Stromal cell of bone marrow (primary cell): ENCODE measurements at places on chromosomes 7 and 10.

DNA sequence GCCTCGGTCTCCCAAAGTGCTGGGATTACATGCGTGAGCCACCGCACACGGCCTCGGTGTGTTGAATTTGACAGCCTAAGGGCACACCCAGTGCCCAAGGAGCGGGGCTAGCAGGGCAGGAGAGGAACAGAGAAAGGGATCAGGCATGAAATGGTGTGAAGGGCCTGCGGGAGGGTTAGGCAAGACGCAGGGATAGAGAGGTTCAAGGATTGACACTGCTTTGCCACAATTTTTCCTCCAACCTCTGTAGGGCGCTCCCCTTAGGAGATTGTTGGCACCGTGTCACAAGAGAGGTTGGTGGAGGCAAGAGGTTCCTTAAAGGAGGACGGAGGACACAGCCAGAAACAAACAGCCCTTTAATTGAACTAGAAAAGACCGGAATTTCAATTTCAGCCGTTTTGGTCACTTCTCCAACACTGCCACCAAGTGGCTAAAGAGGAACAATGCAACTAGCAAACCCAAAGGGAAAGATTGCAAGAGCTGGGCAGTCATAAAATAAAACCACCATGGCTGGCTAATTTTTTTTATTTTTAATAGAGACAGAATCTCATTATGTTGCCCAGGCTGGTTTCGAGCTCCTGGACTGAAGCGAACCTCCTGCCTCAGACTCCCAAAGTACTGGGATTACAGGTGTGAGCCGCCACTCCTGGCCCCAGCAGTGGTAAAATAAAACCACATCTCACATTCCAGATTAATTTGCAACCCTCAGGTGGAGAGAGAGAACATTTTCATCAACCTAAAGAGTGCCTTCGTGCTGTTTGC lies 6.9 kb upstream of the CREB3L2 start:
- peak; percentile 64 for DNase-seq

GRCh38 chr10:98457721-98458120 lies 11.0 kb upstream of the HPS1 start:
- no peak for DNase-seq

DNA sequence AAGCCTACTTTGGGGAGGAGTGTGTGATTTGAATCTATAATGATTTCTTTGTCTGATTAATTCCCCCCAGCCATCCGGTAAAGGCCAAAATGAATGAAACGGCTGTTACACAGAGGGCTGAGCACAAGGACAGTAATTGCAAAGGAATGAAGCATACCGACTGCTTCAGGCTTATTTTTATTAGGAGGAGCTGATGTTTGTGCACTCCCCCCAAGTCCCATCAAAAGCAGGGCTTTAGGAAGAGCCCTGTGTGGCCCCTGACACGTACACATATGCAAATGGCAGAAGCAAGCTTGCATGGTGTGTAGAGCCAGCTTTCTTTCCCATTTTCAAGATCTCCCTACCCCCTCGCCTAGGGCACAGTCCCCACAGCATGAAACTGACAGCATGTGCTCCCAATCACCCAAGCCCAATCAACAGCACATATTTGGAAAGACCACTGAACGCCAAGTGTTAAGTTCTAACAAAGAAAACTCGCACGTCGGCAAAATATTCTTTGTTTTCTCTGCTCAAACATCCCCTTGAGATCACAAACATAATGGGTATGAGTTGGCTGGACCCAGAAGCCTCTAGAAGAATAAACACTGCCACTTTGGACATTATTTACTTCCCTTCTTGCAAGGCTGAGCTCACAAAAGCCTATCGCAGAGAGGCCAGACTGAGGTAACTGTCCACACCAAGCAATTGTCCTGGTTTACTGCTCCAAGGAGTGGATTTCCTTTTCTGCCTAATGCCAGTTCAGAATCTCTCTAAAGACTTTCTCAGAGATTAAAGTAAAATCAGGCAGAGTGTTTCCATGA lies 143.0 kb downstream of the CUBN start:
- no peak for DNase-seq

GRCh38 chr7:44678101-44678470 lies 70.6 kb upstream of the ZMIZ2 start:
- DNase-seq: no peak

GRCh38 chr10:31704195-31704594 lies 224.4 kb downstream of the ARHGAP12 start:
- no peak for DNase-seq

DNA sequence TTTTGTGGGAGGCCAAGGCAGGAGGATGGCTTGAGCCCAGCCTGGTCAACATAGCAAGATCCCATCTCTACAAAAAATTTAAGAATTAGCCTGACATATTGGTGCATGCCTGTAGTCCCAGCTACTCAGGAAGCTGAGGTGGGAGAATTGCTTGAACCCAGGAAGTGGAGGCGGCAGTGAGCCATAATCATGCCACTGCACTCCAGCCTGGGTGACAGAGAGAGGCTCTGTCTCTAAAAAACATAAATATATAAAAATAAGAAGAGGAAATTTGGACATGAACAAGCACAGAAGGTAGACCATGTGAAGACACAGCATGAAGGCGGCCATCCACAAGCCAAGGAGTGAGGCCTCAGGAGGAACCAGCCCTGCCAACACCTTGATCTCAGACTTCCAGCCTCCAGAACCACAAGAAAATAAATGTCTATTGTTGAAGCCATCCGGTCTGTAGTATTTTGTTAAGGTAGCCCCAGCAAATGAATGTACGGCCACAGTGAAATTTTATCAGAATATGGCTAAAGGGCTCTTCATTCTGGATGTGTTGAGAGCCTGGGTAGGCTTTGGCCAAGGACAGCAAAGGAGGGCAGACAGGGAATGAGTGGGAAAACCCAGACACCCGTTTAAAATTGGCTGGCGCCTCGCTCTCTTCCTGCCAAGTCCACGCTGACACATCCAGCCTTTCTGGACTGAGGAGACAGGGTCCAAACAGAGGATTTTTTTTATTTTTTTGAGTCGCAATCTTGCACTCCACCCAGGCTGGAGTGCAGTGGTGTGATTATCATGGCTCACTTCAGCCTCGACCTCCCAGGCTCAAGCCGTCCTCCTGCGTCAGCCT lies 12.9 kb upstream of the GRID2IP start:
- peak; percentile 23 for DNase-seq

DNA sequence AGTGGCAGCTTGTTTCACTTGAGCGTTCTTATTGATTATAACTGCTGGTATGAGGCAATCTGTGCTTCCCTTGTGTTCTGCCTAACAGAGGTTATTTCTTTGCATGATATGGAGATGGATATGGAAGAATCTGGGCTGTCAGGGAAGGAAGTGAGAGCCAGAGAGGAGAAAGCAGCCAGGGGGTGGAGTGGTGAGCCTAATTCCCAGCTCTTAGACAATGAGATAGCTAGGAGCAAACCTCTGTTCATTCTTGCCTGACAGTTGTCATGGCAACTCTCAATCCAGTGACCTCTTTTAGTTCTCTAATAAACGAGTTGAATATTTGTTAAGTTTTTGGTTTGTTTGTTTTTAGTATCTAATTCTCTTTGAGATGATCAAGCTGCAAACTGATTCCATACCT lies 214.3 kb downstream of the NRG3 start:
- no peak for DNase-seq

DNA sequence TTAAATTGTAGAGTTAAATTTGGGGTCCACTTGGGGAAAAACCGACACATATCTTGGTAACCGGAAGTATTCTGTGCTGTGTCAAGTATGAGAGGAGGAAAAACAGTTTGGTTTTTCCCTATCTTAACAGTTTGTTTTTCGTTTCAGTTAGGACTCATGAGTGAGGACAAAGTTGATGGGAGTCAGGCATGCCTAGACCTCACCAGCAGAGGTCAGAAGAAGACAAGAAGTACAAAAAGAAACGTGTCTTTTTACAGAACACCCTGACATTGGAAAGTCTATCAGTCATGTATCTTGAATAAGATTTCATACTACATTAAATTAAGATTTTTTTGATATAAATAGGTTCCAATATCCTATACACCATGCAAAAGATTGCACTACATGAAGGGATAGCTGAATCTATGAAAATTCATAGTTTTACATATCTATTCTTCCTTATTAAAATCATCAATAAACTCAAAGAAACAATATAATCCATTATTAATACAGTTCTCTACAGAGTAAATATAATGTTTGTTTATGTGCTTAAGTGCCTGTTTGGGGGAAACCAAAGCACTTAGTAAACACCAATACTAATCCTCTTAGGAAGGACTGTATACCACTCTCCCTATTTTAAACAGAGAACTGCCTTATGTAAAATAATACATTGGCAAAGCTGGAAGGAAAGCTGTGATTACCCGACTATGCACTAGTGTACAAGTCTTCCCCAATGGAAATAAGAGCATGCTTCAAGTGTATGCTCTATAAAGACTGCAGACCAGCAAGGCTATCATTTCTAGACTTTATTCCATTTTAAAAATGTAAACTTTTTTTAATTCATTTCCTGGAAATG lies 95.6 kb downstream of the USP6NL start:
- DNase-seq: peak; percentile 57

GRCh38 chr7:32618987-32619386 lies 123.7 kb downstream of the AVL9 start:
- no peak for DNase-seq

DNA sequence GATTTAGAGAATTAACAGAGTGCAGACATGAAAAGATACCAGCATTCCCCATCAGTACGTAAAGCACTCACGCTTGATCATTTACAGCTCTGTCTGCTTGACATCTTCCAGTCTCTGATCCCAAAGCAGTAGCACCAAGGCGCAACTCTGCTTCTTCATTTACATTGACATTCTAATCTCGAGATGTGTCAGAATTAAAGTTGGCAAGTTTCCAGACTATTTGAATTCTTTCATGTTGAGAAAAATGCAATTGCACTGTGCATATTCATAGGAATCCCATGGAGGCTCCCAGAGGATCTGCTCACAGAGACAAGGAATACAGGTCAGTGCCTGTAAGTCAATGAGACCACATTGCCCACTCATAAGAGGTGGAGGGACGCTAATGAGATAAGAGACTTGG lies 183.9 kb downstream of the LRRN3 start:
- DNase-seq: no peak

DNA sequence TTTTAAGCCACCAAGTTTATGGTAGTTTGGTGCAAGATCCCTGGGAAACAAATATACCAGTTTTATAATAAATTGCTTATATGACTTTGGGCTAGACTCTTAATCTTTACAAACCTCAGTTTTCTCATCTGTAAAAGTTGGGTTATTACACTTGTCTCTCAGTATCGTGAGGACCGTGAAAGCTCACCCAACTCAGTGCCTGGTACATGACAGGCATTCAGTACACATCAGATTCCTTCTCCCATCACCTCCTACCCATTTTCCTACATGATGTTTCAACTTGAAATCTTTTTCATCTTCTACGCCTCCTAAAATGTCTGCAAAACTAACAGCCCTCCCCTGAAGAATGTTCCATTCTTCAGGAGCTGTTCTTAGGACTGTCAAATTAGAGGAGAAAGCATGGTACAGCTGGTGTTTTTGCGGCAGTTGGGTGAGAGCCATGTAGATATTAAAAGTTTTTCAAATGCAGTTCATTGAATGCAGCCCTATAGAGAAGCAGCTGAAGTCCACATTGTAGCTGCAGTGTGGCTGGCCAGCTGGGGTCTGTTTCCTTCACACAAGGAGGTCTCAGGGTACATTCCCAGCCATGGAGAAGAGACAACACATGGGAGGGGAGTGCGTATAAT lies 812.8 kb downstream of the LRMDA start:
- DNase-seq: no peak
